ENCODE measurements at places on chromosomes 12 and 14. TPM values are rescaled to one million over a fixed set of nuclear protein-coding genes. Genes with fewer than 3 reads are reported as not detected.

Gene PAWR
- total RNA-seq: 6.7 TPM

Gene RNF212B
- not detected for total RNA-seq

Gene PTHLH
- total RNA-seq: not detected

Gene SMCO2
- not detected for total RNA-seq

Gene BATF
- total RNA-seq: 20.3 TPM

Gene SLC6A12
- not detected for total RNA-seq

Gene PTGER2
- total RNA-seq: 52.1 TPM

Gene KSR2
- total RNA-seq: 0.10 TPM

DNA sequence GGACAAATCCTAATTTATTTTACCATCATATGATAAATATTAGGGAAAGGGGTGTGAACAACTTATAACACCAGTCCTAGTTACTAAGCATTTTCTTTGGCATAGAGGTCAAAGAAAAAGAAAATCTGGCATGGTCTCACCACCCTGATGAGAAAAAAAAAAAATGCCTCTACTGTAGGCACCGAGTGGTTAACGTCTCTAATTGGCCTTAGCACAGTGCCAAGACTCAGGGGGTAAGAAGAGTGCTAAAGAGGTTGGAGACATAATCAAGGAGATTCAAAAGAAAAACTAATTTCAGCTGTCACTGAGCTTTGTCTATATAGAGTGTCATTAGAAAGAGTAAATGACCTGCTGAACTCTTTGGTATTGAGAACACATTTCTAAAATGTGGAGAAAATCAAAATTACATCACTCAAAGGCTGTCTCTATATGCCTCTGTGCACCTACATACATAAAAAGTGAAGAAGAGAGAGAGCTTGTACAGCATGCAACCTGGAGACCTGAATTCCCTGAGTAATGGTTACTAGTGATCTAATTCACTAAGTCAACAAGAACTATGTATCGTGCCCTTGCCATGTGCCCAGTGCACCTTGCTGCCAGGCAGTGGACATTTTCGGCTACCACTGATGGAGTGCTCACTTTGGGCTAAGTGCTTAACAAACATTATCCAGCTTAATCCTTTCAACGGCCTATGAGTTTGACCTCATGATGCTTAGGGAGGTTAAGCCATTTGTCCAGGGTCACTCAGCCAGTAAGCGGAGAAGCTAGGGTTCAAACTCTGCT lies 113.8 kb upstream of the G2E3 start:
- no peak overlapping the region for H3K27ac ChIP-seq
- H3K4me3 ChIP-seq: no peak overlapping the region
- peaks cover 3% of the 10 kb centered on the region for H3K4me1 ChIP-seq
- no peak for DNase-seq

GRCh38 chr12:47946413-47947323 lies 16.7 kb upstream of the TMEM106C start:
- no peak overlapping the region for H3K27ac ChIP-seq
- peaks cover 14% of the 10 kb centered on the region for H3K27me3 ChIP-seq
- no peaks in the 10 kb centered on the region for H3K36me3 ChIP-seq
- no peak overlapping the region for H3K4me3 ChIP-seq
- no peak for DNase-seq

GRCh38 chr12:14525964-14526363 lies 41.7 kb downstream of the PLBD1 start:
- no peaks in the 10 kb centered on the region for H3K4me1 ChIP-seq
- no peaks in the 10 kb centered on the region for H3K27me3 ChIP-seq
- H3K27ac ChIP-seq: no peak overlapping the region

DNA sequence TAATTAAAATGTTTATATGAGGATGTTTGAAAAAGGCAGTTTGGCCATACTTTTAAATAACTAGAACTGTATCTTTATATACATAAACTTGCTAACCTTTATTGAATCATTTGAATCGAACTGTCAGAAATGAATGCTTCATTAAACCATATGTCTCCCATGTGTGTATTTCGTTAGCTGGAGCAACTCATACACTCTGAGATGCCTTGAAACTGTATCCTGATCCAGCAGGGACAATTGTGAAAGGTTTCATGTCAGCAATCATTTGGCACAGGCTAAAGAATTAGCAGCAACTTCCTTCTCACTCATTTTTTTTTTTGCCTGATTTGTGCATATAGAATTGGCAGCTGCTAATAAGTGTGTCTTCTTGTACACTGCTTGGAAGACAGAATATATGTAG lies 109.9 kb downstream of the NAV3 start:
- no peaks in the 10 kb centered on the region for H3K36me3 ChIP-seq
- no peaks in the 10 kb centered on the region for H3K27me3 ChIP-seq
- H3K27ac ChIP-seq: no peak overlapping the region
- no peak for DNase-seq

DNA sequence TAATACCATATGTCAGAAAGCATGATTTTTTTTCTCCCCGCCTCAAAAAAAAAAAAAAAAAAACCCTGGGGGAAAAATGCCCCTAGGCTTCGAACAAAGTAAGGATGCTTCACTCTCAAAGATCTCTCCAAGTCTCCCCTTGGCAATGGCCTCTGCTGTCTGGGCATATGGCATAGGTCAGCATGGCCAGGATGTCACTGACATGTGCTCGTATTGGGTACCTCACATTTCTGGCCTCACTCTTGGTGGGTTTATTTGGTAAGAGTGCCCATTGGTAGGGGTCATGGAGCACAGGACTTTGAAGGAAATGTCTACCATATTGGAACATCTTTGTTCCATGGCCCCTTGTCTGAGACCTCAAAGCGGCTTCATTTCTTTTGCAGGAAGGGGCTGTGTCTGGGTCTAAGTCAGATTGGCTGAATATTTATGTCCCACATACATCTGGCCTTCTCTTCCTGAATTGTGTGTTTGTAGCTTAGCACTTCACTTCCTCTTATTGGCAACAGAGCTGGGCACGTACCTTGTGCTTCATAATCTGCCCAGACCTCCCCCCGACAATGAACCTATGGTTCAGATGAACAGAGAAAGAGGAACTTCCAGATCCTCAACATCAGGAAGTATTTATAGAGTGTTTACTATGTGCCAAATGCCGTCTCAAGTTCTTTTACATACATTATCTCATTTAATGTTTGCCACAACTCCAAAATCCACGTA lies 36.3 kb upstream of the OAS1 start:
- no peak overlapping the region for H3K27ac ChIP-seq
- no peaks in the 10 kb centered on the region for H3K36me3 ChIP-seq
- H3K4me3 ChIP-seq: no peak overlapping the region
- H3K4me1 ChIP-seq: no peaks in the 10 kb centered on the region

GRCh38 chr14:52954346-52955214 lies 3.7 kb upstream of the FERMT2 start:
- H3K27me3 ChIP-seq: peaks cover 8% of the 10 kb centered on the region
- H3K27ac ChIP-seq: peak overlapping the region; percentile 12
- H3K4me3 ChIP-seq: no peak overlapping the region
- no peak for DNase-seq

- H3K36me3 ChIP-seq: no peaks in the 10 kb centered on the region
- no peak overlapping the region for H3K4me3 ChIP-seq
- H3K27ac ChIP-seq: no peak overlapping the region
- no peaks in the 10 kb centered on the region for H3K27me3 ChIP-seq
Measured at GRCh38 chr12:70964867-70965510, 44.5 kb upstream of the PTPRR start.

DNA sequence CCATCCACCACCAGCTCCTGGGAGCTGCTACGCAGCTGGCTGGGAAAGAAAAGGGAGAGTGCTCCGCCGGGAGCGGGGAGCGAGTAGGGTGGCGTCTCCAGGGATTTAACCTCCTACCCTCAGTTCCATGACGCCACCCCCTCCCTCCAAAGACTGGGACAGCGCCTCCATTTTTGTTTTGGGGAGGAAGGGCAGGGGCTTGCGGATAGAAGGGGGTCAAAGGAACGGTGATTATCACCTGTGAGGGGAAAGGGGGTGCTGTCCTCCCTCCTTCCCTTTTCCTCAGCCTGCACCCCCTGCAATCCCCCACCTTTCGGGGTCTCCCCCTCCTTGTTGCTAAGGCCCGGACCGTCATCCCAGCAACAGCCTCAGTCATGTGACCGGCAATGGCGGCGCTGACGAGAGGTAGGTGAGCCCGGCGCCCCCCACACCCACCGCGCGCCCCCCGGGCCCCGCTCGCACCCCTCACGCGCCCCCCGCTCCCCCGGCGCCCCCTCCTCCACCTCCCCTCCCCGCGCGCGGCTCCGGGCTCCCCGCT lies at the start of gene DTX3:
TSS of gene DTX3 (plus strand) at position 371 of the 538 bp plus-strand sequence. CDS start 1,694 bp downstream, outside the sequence.
- H3K27me3 ChIP-seq: no peaks in the 10 kb centered on the region
- H3K36me3 ChIP-seq: peaks cover 11% of the 10 kb centered on the region
- DNase-seq: no peak
- H3K27ac ChIP-seq: peak within 1 kb of the TSS; percentile 88
- peaks cover 25% of the 10 kb centered on the region for H3K4me1 ChIP-seq
- peak within 1 kb of the TSS; percentile 82 for H3K4me3 ChIP-seq

GRCh38 chr12:92581604-92582003 lies 121.2 kb upstream of the PLEKHG7 start:
- no peak for DNase-seq
- H3K4me1 ChIP-seq: no peaks in the 10 kb centered on the region
- H3K27ac ChIP-seq: no peak overlapping the region
- no peak overlapping the region for H3K4me3 ChIP-seq
- peaks cover 2% of the 10 kb centered on the region for H3K36me3 ChIP-seq
- no peaks in the 10 kb centered on the region for H3K27me3 ChIP-seq

DNA sequence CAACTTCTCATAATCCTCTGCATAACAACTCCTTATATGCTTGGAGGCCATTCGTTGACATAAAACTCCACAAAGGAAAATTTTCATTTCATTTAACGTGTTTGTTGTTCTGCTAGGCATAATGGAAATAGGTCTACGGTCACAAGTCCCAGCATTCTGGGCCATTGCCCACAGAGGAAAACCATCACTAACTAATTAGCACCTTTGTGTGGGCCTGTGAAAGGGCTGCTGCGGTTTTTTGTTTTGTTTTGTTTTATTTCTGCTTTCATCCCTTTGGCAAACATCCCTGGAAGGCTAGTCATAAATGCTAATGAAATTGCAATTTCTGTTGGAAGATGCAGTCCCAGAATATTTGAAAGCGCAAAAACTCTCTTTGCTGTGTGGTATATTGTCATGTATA lies 180.3 kb downstream of the RMST start:
- H3K27ac ChIP-seq: no peak overlapping the region
